Fibroblast of skin of right biceps (primary cell): ENCODE measurements at places on chromosomes 12 and 14.

GRCh38 chr12:48817873-48818830 lies at the start of gene CACNB3:
Gene CACNB3, plus strand, starts transcription at chr12:48818496. Its CDS starts 434 bp downstream, at chr12:48818930.
- DNase-seq, result peak; percentile 67

DNA sequence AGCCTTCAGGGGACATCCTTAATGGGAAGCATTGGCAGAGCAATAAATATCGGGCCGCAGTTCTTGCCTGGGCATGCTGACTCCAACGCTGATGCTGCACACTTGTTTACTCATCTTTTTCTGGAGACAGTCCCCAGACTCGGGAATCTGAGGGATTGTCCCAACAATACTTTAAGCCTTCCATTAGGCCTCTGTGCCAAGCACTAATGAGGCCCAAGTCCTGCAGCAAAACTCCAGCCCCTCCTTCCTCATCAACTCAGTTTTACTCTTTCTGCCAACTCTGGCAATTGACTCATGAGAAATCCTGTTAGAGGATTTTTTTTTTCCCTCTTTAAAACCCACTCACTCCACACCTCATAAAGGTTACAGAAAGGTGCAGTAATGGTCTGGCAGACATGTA lies 233.4 kb upstream of the PELI2 start:
- no peak for DNase-seq

- DNase-seq, result no peak
These were observed 243.5 kb upstream of the DAAM1 start for GRCh38 chr14:58944968-58945356.

- peak; percentile 4 for DNase-seq
These were observed 26.3 kb downstream of the ANAPC5 start for GRCh38 chr12:121325922-121326396.

DNA sequence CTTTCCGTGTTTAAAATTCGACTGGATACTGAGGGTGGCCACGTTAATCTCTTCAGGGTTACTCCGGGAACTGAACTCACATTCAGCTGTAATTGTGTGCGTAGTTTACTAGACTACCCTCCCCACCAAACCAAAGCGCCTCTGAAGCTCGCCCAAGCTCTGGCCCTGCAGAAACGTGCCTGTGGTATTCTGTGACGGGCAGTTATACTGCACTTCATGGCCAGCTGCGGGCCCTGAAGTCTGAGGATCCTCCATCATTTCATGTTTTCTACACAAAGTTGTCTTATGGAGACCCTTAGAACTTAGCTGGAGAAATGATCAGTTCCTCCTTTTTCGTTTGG lies 688 bp downstream of the ZNF26 start:
- no peak for DNase-seq

DNA sequence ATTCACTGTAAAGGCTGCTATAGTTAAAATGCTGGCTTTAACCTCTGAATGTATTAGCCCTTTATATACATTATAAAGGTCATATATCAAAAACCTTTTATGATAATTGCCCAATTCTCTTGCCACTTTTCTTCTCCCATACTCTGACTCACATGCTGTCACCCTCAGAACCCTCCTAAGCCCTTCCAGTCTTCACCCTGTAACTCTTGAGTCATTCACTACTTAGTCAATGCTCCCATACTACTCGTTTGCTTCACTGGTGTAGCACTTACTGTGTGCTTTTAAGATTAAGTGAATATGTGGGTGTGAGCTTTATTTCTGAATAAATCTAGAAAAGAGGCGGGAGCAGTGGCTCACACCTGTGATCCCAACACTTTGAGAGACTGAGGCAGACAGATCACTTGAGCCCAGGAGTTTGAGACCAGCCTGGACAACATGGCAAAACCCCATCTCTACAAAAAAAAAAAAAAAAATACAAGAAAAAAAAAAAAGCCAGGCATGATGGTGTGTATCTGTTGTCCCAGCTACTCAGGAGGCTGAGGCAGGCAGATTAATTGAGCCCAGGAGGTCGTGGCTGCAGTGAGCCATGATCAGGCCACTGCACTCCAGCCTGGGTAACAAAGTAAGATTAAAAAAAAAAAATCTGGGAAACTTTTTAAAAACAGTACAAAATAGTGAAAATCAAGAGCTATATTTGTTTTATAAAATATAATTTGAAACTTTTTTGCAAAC lies 37.6 kb downstream of the SPATA7 start:
- peak; percentile 68 for DNase-seq

DNA sequence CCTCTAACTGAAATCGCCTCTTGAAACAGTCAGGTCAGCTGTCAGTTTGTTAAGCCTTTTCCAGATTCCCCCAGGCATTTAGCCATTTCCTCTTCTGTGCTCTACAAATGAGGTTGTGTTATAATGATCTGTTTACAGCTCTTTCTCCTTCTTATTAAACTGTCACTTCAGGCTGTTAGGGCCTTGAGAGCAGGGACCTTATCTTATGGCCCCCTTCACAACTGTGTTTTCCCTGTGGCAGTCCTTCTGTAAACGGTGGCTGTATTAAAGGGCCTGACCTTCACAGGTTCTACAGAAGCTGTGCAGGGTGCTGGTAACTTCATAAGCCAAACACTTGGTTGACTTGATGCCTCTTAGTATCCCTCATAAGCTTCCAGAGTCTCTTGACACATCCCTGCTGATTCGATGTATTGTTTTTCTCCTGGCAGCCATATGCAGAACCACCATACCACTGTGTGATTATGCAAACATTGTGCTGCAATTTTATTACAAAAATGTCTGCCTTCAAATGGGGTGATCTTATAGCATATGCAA lies 104.7 kb downstream of the PLEKHA5 start:
- peak; percentile 44 for DNase-seq

DNA sequence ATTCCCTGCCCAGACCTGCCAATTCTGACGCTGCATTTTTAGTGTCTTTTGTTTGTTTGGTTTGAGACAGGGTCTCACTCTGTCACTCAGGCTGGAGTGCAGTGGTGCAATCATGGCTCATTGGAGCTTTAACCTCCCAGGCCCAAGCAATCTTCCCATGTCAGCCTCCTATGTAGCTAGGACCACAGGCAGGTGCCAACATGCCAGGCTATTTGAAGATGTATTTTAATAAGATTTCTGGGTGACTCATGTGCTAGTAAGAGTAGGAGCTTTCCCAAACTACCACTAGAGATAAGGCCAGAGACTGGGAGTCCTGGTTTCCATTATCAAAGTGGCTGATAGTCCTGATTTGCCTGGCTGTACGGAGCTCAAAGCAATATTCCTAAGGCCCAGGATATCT lies 693.3 kb downstream of the MED13L start:
- DNase-seq, result no peak

DNA sequence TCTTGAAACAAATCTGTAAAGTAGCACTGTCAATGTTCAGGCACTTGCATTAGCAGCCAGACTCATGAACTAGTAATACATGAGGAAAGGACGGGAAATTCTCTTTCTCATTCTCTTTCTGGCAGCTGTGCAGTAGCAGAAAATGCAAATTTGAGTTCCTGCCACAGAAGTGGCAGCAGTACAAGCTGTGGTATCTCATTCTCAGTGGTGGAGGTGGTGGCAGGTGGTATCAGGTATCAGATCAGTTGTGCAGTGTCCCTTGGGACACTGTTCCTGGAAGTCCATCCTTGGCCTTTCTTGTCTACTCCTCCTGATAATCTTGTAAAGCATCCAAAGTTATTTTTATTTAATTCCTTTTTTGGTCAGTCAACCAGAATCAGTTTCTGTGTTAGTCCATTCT lies 103.0 kb downstream of the C12orf42 start:
- no peak for DNase-seq
